ENCODE measurements at places on chromosomes 12 and 14.

DNA sequence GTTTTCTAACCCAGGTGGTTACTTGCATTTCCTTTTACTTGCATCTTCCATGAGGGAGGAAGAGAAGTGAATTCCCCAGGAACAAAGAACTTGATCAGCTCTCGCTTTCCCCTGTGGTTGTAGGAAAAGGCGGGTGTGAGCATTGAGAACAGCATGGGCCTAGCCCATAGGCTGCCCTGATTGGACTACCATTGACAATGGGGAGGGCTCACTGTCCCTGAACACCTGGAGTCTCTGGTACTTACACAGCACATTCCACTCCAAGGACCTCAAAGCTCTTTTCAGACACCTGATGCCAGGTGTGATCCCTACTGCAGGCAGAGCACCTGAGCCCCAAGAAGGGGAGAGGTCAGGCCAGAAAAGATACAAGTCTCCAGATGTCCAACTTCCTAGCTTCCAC is 25.0 kb downstream of the MAX start:
- DNase-seq = no peak

DNA sequence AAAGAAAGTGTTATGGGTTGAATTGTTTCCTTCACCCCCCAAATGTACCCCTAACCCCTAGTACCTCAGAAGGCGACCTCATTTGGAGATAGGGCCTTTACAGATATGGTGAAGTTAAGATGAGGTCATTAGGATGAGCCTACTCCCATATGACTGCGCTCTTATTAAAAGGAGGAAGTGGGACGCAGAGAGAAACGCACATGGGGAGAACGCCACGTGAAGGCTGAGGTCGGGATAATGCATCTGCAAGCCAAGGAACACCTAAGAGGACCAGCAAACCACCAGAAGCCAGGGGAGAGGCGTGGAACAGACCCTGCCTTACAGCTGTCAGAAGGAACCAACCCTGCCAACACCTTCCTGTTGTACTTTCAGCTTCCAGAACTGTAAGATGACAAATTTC is 1.7 kb upstream of the NRIP2 start:
- no peak for DNase-seq

- DNase-seq = no peak
Observed at GRCh38 chr14:96816281-96816680, 19.1 kb downstream of the VRK1 start.

DNA sequence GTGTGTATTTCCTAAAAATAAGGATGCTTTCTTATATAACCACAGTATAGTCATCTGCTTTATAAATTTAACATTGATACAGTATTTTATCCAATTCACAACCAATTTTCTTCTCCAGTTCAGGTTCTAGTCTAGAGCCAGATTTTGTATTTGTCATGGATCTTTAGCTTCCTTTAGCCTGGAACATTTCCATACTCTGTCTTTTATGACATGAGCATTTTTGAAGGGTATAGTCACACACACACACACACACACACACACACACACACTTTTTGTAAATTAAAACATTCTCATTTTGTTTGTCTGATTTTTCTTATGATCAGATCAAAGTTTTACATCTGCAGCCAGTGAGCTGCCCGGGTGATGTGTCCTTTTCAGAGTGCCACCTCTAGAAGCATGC is 25.4 kb downstream of the CGRRF1 start:
- no peak for DNase-seq

GRCh38 chr12:85445060-85445938 is 165.3 kb downstream of the ALX1 start:
- DNase-seq = no peak

- no peak for DNase-seq
Observed at GRCh38 chr12:80754274-80754673, 37.6 kb downstream of the MYF5 start.

GRCh38 chr14:55372423-55372822 is 39.2 kb downstream of the ATG14 start:
- no peak for DNase-seq

DNA sequence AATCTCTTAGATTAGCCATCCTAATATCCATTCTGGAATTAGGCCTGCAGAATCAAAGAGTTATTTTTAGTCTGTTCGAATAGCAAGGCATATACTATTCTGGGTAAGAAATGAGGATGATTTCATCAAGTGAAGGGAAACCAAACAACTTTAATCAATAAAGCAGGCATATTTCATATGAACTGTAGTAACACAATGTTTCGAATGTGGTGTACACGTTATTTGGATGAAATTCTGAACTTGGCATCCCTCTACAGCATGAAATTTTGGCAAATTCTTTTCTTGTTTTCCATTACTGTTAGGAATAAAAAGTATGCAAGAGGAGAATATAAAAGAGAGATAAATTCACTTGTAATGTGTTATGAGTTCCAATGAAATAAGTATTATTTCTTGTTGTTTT is 1233.3 kb upstream of the SEL1L start:
- no peak for DNase-seq
